ENCODE measurements at places on chromosomes 12 and 14.

GRCh38 chr14:105315941-105316576 lies 1.5 kb downstream of the PACS2 start:
- peak; percentile 28 for DNase-seq

DNA sequence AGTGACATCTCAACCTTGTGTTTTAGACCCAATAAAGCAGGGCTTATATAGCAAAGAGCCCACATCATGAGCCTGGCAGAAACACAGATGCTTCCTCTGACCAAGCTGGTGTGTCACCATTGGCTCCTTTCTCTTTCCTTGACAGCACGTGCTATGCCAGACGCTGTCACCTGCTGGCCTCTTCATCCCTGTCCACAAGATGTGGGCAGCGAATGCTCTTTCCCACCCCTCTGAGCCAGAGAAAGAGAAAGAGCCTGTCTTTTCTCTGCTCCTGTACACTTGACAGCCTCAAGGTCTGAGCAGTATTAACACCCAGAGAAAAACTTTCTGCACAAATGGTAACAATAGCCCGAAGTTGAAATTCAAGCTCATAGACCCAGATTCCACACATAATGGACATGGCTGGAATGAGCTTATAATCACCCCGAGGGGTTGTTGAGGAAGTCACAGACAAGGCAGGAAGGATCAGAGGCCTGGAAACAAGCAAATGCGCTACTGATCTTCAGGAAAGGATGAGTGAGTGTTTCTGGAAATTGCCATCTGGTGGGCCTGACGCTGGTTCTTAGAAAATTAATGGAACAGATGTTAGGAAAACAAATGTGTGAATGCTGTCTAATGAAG lies 8.9 kb downstream of the TGFB3 start:
- peak; percentile 71 for DNase-seq

- no peak for DNase-seq
Measured at GRCh38 chr14:72916174-72916573, 10.1 kb upstream of the DCAF4 start.

- peak; percentile 83 for DNase-seq
Measured at GRCh38 chr12:44875954-44876543, at the start of gene NELL2. TSS of gene NELL2 (minus strand) at chr12:44876315. CDS start at chr12:44875869, 446 bp downstream.

DNA sequence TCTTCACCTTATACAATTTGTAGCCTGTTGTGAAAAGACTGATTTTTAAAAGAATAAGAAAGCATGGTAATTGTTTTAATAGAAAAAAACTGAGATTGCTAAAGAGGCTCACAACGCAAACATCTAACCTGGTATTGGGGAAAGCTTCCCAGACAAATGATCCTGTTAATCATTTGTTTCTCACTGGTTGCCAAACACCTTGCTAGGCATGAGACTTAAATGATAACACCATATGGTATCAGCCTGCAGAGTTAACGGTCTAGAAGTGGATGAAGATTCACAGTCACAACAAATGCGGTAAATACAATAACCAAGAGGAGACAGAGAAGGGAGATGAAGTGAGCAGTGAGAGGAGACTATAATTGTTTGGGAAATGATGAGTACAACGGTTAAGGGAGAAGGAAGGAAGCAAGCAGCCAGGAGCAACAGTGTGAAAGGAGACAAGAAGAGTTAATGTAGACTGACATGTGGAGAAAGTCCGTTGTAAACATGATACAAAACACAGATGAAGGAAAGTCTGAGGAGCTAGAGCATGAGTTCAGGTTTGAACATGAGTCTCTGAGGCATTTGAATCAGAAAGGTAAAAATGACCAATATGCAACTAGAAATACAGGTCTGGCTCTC lies 19.8 kb downstream of the GXYLT1 start:
- DNase-seq = no peak

GRCh38 chr12:69925291-69925690 lies 100.3 kb downstream of the MYRFL start:
- no peak for DNase-seq

DNA sequence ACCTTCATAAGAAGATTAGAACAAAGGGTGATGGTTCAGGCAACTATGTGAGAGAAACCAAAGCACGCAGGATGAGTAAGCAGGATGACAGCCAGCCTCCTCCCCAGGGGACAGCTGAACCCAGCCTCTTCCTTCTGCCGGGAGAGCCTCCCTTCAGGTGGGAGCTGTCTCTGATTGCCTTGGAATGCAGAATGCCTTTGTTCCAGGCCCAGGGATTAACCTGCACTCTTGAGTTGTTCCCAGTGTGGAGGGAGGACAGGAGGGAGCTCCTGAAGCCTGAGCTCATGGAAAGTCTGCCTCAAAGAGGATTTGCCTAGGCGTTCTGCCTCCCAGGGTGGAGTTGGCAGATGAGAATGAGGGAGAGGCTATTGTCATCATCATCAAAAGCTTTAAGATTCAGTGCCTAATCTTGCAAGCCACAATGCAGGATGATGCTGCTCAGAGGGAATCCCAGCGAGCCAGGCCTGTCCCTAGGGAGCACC lies 3.6 kb upstream of the KRT6A start:
- DNase-seq = no peak

DNA sequence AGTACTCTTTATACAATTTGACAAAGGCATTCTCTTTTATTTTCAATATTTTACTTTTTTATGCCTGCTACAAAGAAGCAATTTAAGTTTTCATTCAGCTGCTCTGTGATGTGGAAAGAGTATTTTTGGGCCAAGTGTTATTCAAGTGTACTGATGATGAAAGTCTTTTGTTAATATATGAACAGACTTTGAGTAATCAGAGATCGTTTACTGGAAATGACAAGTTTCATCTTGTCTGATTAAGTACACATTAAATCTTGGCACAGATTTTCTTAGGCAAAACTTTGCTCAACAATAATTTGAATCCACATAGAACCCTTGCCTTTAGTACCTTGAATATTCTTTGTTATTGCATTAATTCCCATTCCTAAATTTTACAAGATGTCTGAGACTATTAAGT lies 13.3 kb upstream of the PZP start:
- no peak for DNase-seq

- DNase-seq = no peak
Measured at GRCh38 chr12:68425998-68426397, 93.8 kb upstream of the MDM1 start.

- DNase-seq = no peak
Measured at GRCh38 chr12:30269496-30269895, 426.2 kb downstream of the IPO8 start.

GRCh38 chr14:102249041-102249440 lies 55.9 kb downstream of the MOK start:
- DNase-seq = no peak

GRCh38 chr12:57027011-57027804 lies 10.9 kb upstream of the TAC3 start:
- peak; percentile 52 for DNase-seq

DNA sequence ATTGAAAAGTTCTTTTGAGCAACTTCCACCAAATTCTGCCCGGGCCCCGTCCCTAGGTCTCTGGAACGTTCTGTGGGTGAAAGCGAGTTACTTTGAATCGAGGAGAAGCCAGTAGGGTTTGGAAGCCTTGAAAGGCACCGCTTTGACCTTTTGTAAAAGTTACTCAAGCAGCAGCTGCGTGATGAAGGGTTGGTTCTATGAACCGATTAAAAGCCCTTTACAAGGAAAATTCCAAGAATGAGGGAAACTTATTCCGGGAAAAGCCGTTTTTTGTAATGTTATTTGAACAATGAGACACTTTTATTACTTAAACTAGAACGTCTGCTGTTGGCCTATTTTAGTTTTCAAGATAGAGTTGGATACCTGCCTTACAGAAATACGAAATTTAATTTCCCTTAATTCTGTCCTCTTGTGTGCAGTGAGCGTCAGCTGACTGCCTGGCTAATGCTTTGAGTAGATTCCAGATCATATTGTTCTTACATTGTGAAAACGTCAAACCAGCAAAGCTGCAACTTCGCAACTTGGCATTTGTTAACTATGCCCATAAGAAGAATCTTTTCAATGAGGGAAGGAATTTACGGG lies 906 bp downstream of the LARP4 start:
- DNase-seq = no peak

DNA sequence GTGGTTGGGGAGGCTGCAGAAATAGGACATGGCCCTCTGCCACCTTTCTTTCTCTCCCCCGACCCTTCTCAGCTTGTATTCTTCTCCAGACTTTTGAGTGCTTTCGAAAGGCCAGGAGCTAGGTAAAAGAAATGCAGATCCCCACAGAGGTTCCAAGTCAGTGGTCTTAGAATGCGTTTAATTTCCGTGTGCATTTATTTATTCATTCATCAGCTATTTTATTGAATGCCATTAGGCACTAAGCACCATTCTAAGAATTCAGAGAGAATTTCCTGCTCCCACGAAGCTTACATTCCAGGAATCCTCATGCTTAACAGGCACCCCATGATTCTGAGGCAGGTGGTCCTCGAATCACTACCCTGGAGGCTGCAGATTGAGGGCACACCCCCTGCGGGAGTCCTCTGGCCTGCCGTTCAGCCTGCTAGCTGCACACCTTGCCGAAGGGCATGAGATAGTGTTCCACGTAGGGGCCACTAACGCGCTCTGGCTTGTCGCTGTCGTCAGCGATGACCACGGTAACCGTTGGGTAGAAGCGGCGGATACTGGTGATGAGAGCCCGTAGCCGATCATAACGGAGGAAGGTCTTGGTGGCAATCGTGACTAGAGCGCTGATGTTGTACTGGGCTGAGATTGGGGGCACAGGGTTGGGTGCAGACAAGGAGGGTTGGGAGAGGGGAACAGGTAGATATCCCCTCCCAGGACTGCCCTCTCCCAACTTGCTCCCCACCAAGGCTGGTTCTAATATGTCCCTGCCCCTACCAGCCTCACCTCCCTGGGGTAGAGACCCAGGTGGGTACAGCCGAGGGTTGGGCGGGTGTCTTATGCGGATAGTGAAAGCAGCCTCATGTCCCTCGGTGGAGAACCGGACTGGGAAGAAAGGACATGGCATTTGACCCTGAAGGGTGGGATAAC lies 4.5 kb downstream of the B4GALNT1 start:
- DNase-seq = peak; percentile 9

GRCh38 chr12:65126482-65126881 lies 5.4 kb upstream of the WIF1 start:
- no peak for DNase-seq

- peak; percentile 92 for DNase-seq
Measured at GRCh38 chr12:2583091-2583497, 211.7 kb upstream of the FKBP4 start.

- DNase-seq = no peak
Measured at GRCh38 chr12:21938879-21939278, 2.3 kb downstream of the ABCC9 start.
